Right atrium auricular region (tissue), 2 donors: ENCODE measurements at places on chromosomes 16 and 17.

GRCh38 chr16:74982256-74982655 is 2.7 kb downstream of the WDR59 start:
- DNase-seq: no peak

- DNase-seq: no peak
Observed at GRCh38 chr17:50661348-50661747, 26.7 kb downstream of the ABCC3 start.

- no peak for DNase-seq
Observed at GRCh38 chr16:68948230-68948910, 105.0 kb downstream of the TANGO6 start.

- peak; percentile 58 for DNase-seq
Observed at GRCh38 chr17:37710344-37710886, 34.4 kb downstream of the HNF1B start.

GRCh38 chr17:48960834-48961515 is 7.4 kb downstream of the GIP start:
- no peak for DNase-seq
